ENCODE measurements at places on chromosomes 7 and 10. TPM values are rescaled to one million over a fixed set of nuclear protein-coding genes. Genes with fewer than 3 reads are reported as not detected.

DNA sequence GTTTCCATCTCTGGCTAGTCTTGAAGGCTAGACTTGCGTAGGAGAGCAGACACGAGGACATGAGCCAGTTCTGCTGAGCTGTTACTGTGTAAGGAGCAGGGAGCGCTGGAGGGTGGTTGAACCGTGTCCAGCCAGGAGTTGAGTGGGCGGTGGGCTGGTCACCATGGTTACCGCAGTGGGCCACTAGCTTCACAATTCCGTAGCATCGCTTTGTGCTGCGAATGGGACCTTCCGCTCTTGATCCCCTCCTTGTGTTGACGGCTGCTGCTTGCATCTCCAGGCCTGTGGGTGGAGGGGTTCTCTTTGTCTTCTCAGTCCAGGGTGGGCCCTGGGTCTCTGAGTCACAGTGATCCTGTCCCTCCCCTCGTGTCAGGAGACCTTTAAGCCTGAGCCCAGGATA, 49.4 kb upstream of the OCM start:
- DNase-seq: peak; percentile 63

DNA sequence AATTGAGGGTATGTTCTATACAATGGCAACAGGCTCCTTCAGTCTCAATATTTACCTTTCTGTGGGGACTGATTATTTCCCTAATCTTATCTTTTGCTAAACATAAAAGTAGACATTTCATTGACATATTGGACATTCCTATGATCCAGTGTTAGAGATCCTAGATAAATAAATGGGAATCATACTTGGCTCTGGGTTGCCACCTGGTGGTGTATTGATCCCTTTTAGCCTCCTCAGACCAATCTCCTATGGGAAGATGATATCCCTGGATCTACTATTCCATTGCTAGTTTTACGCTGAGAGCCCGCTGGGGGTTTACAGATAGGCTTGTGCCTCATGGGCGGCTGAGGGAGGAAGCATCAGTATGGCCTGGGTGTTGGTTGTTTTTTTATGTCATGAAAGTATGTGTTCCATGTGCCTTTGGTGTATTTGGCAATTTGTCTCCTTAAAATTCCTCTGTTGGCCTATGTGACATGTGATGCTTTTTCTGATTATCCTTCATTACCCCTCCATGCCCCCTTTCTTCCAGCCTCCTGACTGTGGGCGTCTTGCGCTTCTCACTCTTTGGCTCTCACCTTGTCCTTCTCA, 18.8 kb downstream of the CELF2 start:
- DNase-seq: no peak

Gene PRKCQ
- total RNA-seq: 16.5 TPM

GRCh38 chr10:110821508-110821907, 50.2 kb upstream of the PDCD4 start:
- DNase-seq: peak; percentile 90

Gene PARD3
- total RNA-seq: 59.0 TPM

DNA sequence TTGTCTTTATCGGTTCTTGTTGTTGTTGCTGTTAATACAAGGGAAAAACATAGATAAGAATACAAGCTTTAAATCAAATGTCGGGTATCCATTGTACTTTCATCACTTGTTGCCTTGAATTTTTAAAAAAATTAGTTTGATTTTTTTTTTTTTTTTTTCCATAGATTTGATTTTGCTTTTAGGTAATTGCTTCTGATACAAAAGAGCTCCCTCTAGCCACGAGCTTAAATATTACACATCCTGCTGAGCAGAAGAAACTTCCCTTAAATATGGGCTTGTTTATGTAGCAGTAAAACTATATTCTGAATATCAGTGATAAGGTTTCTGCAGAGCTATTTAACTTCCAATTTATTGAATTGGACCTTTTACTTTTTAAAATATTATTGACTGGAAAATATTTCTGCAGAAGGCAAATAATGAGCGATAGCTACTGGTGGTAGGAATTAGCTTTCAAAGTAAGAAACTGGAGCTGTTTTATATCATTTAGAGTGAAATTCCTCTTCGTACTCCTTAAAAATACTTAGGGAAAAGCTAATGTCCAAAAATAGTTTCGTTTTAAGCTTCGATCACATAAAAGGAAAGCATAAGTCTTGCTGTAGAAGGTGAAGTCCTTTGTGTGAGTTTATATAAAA, 216.9 kb downstream of the POLR1F start:
- DNase-seq: peak; percentile 44

DNA sequence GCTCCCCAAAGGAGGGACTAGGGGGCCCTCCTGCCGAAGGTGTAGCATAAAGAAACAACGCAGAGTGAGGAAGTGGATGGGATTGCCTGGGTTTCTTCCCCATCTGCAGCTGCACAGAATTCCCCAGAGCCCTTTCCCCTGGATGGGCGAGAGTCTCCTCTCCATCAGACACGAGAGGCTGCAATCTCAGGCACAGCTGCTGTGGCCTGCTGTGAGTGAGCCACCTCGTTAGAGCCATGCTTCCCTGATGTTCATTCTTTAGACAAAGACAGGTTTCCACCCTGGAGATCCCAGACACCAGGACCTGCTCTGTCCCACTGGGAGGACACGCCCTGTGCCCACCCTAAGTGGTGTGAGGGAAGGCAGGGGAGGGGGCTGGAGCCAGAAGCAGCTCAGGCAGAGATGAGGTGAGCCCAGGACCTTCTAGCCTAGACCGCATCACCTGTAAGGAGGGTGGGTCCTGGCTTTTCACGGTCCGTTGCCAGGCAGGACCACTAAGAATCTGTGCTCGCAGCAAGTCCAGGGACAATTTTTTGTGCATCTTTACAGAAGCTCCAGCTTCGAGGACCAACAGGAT, 268.6 kb upstream of the TCERG1L start:
- peak; percentile 49 for DNase-seq

- DNase-seq: no peak
Measured at GRCh38 chr10:131027256-131027655, 284.3 kb downstream of the TCERG1L start.

GRCh38 chr10:130809761-130810515, 501.6 kb downstream of the TCERG1L start:
- DNase-seq: no peak

Gene CSTF2T
- 22.1 TPM for total RNA-seq

- DNase-seq: no peak
Measured at GRCh38 chr7:101632641-101633040, 3.5 kb upstream of the MYL10 start.

Gene SEC61A2
- 5.1 TPM for total RNA-seq

GRCh38 chr10:114540236-114540635, 117.8 kb downstream of the ABLIM1 start:
- DNase-seq: no peak

Gene SHH
- under 0.01 TPM for total RNA-seq

Gene TRIM50
- total RNA-seq: 0.44 TPM

Gene PRSS1
- not detected for total RNA-seq

DNA sequence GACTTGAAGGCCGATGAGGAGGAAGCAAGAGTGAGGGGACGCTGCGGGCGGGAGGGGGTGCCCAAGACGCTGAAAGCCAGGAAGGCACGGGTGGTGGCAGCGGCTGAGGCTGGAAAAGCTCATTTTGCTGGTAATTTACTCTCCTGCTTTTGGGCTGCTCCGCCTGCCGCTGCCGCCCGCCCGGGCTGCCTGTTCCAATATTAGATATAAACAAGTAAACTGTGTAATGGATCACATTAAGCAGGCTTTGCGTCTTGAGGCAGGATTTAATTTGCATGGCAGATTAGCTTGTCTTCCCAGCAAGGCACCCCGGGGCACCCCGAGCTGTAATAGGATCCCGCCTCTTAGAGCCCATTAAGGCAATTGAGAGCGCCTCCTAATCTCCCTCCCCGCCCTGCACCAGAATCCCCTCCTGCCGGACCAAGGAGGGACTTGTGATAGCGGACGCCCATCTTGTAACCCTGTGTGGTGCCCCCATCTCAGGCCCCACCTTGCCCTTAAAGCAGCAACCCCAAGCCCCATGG, 46.1 kb upstream of the SLF2 start:
- no peak for DNase-seq

Gene PLCE1
- 31.7 TPM for total RNA-seq

Gene TMEM176B
- total RNA-seq: 7.7 TPM

DNA sequence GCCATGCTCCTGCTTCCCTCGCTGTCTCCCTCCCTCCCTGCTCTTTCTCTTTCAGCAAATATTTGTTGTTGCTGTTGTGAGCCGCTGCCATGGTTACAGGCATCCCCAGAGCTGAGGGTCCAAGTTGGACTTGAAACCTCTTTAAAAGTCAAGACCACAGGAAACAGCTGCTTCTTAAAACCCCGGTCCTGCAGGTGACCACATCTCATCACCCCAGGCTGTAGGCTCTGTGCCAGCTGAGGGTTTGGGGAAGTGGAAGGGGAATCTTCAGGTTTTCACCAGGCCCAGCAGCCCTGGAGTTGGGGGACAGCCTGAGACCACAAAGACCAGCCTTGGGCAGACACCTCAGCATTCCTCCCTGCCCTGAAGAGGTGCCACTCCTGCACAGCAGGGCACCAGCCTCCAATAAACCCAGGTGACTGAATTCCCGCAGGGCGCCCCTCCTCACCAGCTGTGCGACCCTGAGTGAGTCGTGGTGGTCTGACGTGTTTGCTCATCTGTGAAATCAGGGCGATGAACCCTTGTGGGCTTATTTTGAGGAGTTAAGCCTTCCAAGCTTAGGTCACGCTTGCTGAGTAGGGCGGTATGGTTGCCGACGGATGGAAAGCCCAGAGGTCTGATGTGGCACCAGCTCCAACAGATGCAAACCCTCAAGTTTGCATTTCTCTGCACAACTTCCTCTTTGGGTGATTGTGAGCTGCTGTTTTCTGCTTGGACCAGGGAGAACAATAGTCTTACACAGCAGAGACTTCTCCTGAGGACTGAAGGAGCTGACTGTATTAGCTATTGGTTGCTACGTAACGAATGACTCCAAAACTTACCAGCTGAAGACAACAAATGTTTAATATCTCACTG, 24.8 kb downstream of the NPTX2 start:
- DNase-seq: peak; percentile 90

Gene GCK
- total RNA-seq: 4.4 TPM

GRCh38 chr10:22927661-22928403, at the start of gene ARMC3:
Gene ARMC3 (plus strand): TSS chr10:22928053. CDS start chr10:22931997, 3,944 bp downstream.
- peak; percentile 62 for DNase-seq

DNA sequence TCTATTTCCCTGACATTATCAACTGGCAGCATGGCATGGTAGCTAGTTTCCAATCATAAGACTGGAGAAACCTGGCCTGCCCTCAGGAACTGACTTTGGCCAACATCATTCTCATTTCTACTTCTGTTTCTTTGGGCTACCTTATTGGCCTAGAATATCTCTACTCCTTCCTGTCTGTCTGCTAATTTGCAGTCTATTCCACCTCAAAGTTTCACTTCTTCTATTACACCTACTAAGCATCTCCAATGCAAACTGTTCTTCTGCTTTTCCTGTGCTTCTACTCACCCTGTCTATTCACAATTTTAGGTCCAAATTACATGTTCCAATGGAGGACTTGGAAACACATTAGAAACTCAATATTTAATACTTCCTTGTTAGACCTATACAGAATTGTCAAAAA, 65.6 kb downstream of the ZNF503 start:
- no peak for DNase-seq

GRCh38 chr7:138247081-138247480, 170.8 kb downstream of the AKR1D1 start:
- DNase-seq: no peak

Gene ENTPD1
- total RNA-seq: 14.9 TPM

DNA sequence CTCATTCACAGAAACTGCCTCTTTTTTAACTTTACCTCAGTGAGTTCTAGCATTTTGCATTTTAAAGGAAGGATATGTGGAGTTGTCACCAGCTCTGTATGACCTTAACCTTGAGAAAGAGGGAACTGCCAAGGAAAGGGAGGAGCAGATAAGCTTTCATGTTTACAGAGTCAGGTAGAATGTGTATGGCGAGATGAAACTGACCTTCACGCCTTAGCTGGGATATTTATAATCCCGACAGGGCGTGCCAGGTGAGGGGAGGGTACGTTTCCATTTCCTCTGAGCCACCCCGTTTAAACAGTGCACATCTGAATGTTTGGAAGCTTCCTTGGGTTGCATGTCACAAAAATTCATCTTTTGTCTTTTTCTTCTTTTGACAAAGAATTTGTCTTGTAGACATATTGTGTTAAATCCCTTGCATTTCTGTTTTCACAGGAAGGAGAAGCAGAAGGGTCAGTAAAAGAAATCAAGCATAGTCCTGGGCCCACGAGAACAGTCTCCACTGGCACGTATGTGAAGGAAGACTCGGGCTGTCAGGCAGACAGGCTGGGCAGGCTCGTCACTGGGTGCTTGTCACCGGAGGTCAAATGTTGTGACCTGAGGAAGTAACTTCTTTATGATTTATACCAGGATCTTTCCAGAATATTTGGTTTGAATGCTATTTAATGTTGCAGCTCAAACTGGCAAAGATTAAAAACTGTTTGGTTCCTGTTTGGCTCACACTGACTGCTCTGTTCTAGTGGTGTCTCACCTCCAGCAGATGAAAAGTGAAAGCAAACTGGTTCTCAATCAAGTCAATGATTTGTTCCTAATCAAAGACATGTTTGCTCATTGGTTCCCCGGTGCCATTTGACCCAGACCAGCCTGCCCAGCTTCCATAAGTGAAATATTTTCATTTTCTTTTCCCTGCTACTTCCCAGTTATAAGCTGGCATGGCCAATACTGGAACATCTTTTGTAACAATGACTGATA, 16.2 kb downstream of the OPTN start:
- no peak for DNase-seq

GRCh38 chr7:44103923-44104859, at the start of gene AEBP1:
Gene AEBP1 (plus strand): TSS chr7:44104345. CDS start chr7:44104666, 321 bp downstream.
- DNase-seq: peak; percentile 83

DNA sequence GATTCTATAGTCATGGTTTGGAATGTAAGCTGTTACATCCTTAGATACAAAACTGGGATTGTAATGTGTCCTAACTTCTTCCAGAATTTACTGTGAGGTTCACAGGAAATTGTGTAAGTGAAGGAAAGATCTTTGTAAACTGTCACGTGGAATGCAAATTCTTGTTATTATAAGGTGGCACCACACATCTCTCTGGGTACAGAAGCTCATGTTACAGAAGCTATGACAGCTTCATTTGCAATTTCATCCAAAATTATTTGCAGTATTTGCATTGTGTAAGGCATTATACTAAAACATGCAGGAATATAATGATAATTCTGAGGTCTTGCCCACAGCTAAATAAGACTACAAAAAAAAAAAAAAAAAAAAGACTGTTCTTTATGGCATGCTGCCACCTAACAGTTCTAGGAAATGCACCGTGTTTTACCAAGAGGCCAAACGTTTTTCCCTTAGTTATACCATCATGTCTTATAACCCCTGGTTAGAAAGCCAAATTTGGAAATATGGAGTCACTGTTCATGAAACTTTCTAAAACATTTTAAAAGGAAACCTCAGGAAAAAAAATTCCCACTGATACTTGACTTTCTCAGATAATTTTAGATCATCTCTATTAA, 17.6 kb downstream of the MINDY3 start:
- DNase-seq: no peak

GRCh38 chr7:18175801-18176450, 148.3 kb upstream of the PRPS1L1 start:
- no peak for DNase-seq

Gene AKR1C3
- total RNA-seq: 0.75 TPM

DNA sequence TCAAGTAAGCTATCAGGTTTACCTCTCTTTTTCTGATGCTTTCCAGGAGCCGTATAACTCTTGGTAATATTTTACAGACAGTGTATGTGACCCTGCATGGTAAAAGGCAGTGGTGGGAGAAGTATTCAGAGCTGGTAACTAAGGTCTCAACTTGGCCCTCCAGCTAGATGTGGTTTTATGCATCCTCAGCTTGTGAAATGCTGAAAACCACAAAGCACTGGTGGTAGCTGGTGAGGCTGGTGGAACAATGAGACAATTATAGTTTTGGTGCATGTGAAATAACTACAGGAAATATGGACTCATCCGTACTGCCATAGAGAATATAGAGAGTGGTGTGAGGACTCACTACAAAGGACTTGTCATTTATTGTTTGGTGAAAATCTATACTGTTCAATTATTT, 383.0 kb upstream of the PCDH15 start:
- no peak for DNase-seq

Gene RNF32
- total RNA-seq: 0.75 TPM

Gene SPDYE2
- total RNA-seq: 0.04 TPM
